Activated T-helper 17 cell treated with anti-CD3 and anti-CD28 coated beads, Interleukin-2, amount 50 U/mL, for 72 hours (primary cell): ENCODE measurements at places on chromosomes 6 and 20. TPM values are rescaled to one million over a fixed set of nuclear protein-coding genes. Genes with fewer than 3 reads are reported as not detected.

Gene NKAIN4
- not detected for total RNA-seq

DNA sequence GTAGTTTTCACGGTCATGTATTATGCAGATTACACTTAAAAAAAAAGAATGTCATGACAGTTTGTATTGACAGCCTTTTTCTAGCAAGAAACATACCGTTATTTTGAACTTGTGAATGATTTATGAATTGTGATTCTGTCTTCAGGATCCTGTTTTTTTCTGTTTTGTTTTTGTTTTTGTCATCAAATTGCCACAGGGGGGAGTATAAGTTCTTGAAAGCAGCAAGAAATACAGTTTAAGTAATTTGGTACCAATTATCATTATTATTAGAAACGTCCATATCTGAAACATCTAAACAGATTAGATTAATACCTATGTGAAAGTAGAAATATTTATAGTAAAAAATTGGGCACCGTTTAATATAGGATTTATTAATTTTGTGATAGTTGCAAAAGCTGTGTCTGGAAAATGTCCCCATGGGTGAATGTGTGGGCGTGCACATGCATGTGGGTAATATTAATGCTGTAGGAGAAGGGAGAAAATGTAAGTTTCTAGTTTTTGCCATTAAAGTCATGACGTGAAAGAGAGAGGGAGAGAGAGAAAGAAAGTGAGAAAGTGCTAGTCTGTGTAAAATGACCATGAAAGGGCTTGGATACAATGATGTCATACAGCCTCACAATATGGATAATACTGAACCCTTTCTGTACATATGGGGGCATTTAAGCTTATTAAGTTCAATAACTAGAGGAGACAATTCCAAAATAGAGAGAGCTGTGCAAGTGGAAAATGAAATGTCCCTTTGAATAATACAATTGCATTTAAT, 9.4 kb upstream of the CCN2 start:
- no peak for ATAC-seq

- no peak for ATAC-seq
Measured at GRCh38 chr6:73314577-73315492, 39.2 kb downstream of the DPPA5 start.

Gene RSPH4A
- total RNA-seq = 0.28 TPM
